ENCODE measurements at places on chromosomes 3 and 15.

DNA sequence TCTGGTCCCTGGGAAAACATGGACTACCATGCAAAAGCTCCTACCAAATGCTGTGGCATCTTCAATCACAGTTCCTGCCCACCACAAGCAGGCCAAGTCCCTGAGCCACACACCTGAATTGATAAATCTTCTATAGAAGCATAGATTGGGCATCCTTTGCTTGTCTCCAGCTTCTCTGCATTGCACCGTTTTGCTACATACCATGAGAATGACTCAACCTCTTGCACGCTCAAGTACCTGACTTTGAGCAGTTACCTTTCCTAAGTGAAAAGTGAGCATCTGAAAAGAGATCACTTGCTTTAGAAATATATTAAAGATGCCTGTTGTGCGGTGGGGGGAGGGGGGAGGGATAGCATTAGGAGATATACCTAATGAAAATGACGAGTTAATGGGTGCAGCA lies 31.3 kb downstream of the GATM start:
- DNase-seq: no peak

- DNase-seq: no peak
Measured at GRCh38 chr3:50304601-50305000, 1.2 kb upstream of the HYAL1 start.

DNA sequence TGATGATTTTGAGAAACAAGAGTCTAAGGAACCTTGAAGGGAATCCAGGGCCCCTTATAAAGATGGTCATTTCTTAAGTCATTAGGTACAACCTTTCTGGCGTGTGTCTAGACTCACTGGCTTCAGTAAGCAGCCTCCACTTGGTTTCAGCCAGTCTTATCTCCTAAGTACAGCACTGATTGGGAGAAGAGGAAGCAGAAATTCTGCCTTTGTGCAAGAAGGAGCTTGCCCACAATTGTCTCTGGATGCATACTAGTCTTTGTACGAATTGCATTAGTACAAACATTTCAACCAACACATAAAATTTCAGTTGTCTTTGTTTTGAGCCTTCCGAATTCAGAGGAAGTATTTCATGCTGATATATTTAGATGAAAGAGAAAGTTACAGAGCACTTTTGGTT lies 139.4 kb downstream of the SLCO3A1 start:
- no peak for DNase-seq

DNA sequence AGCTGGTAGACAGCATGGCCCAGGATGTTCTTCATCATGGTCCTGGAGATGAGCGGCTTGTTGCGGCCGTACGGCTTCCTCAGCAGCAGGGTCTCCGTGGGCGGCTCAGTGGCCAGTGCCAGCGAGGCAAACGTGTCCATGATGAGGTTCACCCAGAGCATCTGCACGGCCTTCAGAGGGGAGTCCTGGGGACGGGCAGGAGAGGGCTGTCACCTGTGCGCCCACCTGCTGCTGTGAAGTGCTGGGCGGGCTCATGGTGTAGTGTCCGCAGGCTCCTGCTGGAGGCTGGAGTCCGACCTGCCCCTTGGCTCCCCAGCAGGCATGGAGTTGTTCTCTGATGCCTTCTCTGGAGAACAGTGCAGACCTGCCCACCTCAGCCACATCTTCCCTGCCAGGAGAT lies 21.9 kb upstream of the SEC13 start:
- no peak for DNase-seq

DNA sequence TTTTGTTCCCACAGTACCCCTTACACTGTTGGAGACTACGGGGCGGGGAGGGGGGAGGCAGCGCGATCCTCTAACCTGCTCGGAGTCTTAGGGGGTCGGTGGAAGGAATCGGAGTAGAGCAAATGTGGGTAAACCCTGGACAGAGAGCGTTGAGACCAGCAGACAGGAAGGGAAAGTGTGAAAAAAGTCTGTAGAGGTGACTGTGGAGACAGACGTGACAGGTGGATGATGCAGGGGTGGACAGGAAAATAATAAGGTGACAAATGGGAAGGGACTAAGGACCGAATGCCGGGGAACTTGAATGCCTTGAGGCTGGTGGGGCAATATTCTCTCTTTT lies 424 bp downstream of the EAF2 start:
- DNase-seq: no peak

DNA sequence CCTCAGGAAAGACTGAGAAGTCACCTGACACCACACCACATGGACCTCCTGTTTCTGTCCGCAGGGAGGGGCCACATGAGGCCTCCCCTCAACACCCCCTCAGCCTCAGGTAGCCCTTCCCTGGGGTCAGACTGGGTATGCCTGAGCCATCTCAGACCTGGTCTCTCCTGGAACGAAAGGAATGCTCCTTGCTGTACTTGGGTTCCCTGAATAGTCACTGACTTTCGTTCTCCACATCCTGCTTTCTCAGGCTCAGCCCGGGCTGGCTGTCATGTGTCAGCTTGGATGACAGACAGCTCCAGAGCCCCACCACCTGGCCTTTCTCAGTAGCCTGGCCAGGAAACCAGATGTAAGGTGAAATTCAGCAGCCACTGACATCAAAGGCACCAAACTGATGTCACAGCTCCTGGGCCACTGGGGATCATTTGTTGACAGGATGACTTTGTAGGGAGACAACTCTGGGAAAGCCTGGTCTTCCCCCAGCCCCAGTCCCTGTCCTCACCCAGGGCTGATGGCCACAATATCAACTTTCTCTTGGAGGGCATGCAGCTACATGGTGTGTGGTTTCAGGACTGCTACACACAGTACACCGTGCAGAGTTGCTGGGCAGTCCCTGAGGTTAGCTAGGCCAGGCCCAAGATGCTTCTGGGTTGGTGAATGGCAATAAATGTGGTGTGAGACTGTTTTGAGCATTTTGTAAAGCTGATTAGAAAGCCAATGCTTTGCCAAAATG lies 141.4 kb upstream of the MRPS22 start:
- DNase-seq: no peak

DNA sequence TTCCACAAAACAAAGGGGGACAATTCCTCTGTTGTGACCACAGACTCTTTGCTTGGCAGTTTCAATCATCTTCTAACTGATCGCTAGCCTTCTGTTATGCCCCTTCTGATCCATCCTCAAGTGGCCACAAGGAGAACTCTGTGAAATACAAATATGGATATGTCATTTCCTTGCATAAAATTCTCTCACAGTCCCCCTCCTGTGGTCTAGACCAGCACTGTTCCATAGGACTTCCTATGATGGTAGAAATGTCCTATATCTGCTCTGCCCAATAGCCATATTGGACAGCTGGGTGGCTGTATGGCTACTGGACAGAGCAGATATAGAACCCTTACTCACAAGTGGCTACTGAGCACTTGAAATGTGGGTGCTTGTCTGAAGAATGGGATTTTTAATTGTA lies 25.9 kb upstream of the SNRK start:
- no peak for DNase-seq

DNA sequence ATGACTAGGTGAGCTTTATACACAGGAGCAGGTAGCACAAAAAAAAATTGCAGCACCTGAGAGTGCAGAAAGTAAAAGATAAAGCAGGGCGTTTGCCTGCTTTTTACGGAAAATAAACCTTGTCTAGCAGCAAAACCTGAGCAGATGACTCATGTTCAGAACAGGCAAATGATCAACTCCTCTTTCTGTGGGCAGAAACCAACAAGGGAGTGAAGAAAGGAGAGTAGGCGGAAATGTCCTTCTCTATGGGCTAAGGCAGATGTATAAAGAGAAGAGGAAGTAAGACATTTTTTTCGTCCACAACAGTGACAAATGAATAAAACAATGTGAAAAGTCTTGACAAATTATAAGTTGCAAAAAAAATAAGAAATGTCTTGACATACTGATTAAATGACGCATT lies 24.5 kb upstream of the GMNC start:
- DNase-seq: no peak

GRCh38 chr3:20140881-20141280 lies 45.1 kb downstream of the SGO1 start:
- DNase-seq: no peak

DNA sequence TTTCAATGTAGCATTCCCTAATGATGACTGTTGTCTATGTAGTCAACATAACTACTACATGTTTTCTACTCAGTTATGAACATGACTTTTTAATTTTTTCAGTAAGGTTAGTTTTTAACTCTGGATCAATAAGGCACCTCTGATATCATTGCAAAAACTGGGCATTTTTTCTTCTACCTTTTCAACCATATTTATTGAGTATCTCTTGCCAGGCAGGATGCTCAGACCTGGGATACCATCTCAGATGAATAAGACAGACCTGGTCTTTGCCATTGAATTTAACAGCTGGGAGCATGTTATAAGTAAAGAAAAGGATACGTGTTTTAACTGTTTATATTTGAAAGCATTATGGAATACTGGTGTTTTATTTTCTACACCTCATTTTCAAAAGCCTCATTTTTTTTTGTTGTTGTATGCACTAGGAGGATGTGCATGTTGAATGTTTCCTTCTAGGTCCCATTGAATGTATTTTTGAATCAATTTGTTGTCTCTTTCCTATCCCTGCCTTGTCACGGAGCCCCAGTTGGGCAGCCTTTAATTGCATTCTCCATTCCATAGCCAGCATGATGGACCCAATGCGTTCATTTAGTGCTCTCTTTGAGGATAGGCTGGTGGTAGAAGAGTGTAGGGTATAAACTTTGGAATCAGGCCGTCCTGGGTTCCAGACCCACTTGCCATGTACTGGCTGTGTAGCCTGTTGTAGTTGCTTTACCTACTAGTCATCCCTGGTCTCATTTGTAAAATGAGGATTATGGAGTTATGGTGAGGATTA lies 3.7 kb downstream of the TGFBR2 start:
- no peak for DNase-seq

DNA sequence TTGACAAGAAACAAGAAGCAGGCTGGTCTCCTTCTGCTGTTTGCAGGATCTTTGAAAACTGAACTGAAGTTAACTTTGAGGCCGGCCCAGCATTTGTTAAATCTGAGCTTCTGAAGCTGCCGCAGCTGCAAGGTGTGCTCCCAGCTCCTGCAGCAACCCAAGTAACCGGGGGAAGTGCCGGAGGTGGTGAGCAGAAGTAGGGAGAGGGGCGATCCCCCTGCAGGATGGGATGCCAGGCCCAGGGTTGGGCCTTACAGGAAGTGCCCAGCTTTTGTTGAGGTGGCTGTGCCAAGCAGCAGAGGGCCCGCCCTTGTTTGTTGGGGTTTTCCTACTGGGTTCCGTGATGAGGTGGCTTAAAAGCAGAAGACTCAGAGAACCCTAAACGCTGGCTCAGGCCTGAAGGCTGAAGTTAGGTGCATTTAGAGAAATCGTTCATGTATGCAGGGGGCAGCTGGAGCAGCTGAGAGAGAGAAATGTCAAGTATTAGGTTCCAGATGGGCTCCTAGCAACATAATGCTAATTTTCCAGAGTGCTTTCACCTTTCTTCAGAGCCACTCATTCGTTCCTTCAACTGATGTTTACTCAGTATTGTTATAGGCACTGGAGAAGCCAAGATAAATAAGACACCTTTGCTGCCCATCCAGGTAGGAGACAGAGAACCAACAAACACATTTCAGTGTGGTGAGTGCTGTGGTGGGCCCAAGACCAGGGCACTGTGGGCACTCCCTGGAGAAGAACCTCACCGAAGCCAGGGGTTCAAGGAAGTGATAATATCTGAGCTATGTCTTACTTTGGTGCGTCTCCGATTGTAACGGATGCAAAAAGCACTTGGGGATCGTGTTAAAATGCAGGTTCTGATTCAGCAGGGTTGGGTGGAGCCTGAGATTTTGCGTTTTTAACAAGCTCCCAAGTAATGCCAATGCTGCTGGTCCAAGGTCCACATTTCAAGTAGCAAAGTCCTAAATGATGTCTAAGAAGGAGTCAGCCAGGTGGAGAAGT lies 42.2 kb upstream of the PLCL2 start:
- peak; percentile 85 for DNase-seq

DNA sequence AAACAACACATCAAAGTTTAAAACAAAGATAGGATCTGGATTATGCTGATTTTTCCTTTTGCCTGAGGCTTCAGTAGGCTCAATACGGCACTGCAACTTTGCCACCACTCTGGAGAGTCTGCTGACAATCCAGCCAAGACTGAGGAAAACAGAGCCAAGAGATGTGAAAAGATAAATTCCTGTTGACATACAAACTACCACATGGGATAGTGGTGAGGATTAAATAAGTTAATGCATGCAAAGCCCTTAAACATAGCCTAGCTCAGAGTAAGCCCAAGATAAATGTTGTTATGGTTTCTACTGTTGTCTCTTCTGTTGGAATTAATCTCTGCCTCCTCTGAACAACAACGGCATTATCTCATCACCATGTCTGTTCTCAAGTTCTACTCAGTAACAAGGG lies 245.9 kb upstream of the LMCD1 start:
- no peak for DNase-seq

GRCh38 chr3:64222501-64223111 lies 2.7 kb downstream of the PRICKLE2 start:
- DNase-seq: no peak

- no peak for DNase-seq
Measured at GRCh38 chr3:129658110-129658843, 51.8 kb upstream of the PLXND1 start.

DNA sequence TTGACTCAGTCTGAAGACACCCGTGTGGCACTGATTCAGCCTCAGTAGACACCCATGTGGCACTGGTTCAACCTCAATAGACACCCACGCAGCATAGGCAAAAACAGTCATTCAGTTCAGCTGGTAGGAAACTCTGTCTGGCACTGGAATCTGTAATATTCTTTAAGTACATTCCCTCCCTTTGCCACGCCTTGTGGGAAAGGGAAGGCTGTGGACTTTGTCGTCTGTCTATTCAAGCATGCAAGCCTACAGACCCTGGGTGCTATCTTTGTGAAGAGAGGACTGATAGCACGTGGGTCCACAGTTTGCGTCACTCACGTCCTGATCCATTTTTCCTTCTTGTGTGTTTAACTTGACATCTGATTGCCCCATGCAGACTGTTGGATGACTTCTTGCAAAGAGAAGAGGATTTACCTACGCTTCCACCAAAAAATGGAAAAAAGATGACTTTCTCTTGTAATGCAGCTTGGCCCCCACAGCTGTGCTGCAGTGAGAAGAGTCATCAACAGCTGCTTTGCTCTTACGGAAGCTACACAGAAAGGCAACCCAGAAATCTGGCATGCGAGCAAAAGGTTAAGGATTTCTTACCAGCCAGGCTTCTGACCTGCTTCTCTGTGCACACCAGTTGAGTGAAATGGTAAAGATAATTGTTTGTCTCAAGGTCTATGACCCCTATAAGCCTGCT lies 278.1 kb downstream of the ULK4 start:
- DNase-seq: no peak

DNA sequence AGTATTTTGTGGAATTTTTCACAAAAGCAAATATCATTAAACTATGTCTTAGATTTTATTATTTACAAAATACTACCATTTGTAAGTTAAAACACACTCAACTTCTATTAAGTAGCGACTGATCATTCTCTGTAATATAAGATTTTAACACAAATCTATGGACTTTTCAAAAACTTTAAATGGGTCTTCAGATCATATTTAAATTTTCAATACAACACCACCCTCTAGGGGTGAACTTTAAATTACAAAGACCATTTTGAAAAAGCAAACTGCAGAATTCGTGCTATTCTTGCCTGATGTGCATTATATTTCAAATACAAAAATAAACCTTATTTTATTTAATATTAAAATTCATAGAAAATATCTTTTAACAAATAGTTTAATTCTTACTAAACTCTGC lies 8.2 kb upstream of the VGLL4 start:
- DNase-seq: no peak
